NCI-H748 treated with DMSO at 0.1 percent for 48 hours (cell line): ENCODE measurements at places on chromosomes 2 and 18.

DNA sequence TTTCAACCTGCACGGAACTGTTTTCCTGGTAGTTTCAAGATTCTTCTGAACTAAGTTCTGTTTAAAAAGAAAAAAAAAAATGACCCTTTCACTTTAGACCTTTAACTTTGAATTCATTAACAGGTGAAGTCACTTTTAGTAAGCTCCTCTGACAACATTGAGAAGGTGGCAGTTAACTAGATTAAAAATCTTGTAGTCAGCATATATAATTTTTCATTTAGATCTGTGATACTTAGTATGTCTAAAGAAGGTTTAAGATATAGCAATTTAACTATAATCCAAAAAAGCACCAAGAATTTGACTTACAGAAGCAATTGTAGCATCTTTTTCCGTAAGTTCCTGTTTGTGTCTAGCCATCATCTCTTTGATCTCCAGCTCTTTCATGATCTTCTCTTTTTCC is 45.4 kb downstream of the SLC66A3 start:
- no peak for DNase-seq

DNA sequence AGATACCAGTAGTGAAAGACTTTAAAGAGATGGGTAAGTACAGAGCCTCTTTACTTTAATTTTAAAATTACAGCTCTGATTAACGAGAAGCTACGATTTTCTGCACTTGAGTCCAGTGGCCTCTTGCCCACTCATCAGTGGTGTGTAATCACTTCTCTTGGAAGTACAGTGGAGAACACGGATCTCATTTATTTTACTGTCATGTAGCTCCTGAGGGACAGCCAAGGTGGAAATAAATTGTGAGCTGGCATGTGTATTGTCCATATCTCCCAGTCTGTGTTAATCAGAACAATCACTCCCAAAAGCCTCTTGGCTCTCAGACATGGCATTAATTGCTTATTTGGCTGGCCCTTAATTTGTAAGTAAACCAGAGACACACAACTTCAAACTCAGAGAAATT is 69.4 kb downstream of the LOXHD1 start:
- no peak for DNase-seq

DNA sequence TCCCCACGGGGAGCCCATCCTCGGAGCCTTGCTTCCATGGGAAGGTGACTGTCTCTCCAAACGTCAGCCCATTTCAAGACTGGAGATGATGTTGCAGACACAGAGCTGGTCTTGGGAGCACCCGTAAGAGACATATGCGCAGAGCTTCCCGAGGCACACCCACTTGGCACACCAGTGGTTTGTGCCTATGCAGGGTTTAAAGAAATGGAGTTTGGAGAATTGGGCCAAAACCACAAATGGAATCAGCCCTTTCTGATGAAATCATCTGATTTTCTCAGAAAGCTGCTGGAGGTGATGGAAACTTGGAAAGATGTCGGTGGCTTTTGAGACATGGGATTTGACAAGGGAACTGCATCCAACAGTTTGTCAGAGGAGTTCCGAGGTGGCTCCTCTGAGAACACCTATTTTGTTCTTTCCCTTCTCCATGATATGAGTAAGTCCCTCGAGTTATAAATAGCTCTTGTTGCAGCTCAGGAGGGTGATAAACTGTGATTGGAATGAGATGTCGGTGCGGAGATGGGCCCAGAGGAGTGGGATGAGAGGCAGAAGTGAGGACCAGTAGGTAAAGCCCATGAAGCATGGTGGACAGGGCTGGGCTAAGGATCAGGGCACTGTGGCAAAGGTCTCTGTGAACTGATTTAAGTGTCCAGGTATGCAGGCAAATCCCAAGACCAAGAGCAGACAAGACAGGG is 225.7 kb downstream of the ACKR3 start:
- DNase-seq: no peak

DNA sequence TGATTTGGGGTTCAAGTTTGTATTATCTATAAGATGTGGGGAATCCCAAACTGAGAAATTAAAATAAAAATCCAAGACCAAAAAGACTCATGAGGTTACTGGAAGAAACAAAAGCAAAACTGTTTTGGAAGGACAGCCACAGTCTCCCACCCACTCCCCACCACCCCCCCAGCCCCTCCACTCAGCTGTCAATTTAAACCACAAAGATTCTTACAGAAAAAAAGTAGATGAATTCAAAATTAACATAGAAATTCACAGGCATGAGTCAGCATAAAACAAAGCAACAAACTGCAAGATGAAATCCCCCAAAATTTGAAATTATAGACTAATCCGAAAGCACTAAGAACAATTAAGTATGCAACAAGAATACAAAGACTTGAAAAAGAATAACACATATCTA is 12.1 kb downstream of the MAP4K3 start:
- DNase-seq: no peak

GRCh38 chr18:24051031-24051947 is 36.7 kb downstream of the TTC39C start:
- DNase-seq: no peak

- no peak for DNase-seq
Observed at GRCh38 chr2:29607038-29607420, 314.4 kb downstream of the ALK start.

- no peak for DNase-seq
Observed at GRCh38 chr2:26235089-26235488, 9.3 kb downstream of the HADHA start.

GRCh38 chr2:32355976-32356680 is 695 bp upstream of the BIRC6 start:
- no peak for DNase-seq

- no peak for DNase-seq
Observed at GRCh38 chr2:37558623-37559022, 112.8 kb downstream of the CDC42EP3 start.

- DNase-seq: no peak
Observed at GRCh38 chr2:158828378-158829164, 33.5 kb downstream of the DAPL1 start.

DNA sequence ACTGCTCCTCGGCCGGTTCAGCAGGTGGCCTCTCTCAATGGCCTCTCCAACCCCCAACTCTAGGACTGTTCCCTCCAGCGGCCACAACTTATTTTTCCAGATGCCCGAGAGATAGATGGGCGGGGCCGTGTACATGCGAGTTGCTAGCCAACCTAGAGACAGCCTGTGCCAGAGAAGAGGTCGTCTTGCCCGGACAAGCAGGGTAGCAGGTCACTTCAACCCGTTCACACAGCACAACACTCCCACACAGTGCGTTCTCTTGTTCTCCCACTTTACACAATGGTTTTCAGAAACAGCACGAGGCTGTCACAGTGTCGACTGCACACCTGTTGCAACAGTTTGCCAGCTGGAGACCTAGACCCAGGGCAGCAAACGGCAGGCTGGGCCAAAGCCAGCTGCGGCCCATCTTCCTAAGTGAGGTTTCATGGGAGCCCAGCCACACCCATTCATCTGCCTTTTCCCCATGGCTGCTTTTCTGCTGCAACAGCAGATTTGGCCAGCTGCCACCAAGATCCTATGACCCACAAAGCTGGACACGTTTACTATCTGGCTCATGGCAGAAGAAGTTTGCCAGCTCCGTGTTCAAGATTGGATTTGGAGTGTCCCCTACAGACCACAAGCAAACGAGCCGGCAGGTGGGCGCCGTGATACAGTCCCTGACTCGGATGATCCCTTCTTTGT is 7.3 kb upstream of the PRLH start:
- peak; percentile 69 for DNase-seq

DNA sequence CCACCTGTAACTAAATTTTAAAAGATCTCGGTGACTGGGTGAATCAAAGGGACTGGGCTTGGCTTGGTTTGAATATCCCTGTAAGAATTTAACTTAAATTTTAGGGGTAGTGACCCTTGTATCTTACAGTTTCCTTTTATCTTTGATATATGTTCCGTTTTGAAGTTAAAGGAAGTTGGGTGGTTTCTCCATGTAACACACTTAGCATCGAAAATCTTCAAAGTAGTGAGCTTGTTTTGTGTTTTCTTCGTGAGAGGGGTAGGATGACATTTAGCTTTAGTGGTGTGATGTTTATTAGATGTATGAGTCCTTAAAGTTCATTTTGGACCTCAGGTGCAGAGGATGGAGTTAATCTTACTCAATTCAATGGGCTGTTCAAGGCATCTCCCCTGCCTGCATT is 1.6 kb downstream of the WDR7 start:
- no peak for DNase-seq

DNA sequence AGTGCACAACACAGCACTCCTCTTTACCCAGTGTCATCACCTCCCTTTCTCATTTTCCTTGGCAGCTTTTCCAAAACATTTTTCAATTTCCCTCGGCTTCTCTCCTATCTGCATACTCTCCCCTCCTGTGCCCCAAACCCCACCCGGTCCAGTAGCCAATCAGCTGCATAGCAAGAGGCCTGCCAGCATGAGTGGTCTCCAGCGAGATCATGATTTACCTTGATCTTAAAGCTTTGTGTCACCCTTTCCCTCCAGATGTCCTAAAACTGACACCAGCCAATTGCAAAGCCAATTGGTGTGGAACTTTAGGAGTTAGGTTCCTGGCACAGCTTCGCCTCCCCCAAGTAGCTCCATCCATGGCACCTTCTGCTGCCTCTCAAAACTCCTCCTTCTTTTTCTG is 45.2 kb upstream of the SH3RF3 start:
- no peak for DNase-seq

- DNase-seq: no peak
Observed at GRCh38 chr2:231286964-231287363, 88.5 kb downstream of the ARMC9 start.

DNA sequence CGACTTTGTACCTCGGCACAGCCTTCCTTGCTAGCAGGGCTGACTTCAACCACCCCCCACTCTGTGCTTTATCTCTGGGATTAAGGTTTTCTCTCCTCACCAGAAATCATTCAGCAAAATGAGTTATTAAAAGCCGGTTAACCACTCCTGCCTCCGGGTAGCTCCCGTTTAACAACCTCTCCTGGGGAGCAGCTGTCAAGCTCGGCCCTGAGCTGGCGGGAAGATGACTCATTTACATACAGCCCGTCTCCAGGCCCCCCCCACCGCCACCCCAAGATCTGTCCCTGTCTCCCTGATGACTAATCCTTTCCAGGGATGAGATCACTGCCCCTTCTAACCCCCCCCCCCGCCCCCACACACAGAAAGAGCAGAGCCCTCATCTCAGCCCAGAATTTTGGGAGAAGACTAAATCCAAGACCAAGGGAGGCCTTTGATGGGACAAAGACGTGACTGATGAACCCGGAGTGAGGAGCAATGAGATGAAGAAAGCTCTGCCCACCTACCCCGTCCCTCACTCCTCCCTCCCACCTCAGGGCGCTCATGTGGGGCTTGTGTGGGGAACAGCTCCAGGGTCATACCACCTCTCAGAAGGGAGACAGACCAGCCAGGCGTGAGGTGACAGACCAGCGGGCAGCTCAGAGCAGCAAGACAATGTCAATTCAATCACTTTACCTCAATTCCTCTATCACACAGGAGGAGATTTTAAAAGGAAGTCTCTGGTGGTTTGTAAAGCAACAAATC is 131.4 kb downstream of the MSH2 start:
- no peak for DNase-seq

DNA sequence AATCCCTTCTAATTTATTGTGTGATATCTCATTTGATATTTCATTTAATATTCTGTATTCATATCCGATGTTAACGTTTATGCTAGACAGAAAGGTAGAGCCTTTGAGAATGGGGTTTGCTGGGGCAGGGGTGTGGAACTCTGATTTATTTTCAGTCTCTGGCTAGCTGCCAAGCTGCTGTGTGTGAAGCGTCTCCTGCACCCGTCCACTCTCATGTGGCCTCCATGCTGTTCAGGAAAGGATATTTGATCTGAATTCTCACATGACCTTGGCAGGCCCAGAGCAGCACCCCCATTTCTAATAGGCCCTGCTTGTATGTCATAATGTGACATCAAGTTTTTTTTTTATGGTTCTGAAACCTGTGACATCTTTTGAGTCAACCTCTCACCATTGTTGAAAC is 1.6 kb downstream of the IL1R1 start:
- no peak for DNase-seq

DNA sequence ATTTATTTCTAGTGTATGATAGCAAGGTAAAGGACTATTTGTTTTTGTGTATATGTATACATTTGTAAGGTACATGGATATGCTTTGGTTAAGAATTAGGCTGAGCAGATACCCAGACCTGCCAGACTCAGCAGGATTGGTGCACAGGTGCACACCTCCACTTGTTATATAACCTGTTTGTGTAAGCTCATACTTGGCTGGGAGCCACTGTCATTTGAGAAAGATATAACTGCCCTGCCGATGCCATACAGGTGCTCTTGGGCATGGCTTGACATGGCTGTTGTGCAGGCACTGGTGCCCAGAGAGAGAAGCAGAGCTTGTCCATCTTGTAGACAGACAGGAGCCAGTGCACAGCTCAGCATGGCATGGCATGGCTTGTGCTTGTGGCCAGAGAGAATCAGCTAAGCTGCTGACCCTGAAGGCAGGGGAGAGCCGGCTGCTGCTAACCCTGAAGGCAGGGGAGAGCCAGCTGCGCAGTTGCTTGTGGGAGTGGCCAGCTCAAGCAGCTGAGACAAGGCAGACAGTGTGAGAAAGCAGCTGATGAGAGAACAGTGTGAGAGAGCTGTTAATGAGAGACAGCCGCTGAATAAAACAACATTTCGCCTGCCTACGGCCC is 136.5 kb downstream of the RNF144A start:
- peak; percentile 84 for DNase-seq

- DNase-seq: no peak
Observed at GRCh38 chr2:219957820-219958219, 330.4 kb downstream of the SLC4A3 start.

DNA sequence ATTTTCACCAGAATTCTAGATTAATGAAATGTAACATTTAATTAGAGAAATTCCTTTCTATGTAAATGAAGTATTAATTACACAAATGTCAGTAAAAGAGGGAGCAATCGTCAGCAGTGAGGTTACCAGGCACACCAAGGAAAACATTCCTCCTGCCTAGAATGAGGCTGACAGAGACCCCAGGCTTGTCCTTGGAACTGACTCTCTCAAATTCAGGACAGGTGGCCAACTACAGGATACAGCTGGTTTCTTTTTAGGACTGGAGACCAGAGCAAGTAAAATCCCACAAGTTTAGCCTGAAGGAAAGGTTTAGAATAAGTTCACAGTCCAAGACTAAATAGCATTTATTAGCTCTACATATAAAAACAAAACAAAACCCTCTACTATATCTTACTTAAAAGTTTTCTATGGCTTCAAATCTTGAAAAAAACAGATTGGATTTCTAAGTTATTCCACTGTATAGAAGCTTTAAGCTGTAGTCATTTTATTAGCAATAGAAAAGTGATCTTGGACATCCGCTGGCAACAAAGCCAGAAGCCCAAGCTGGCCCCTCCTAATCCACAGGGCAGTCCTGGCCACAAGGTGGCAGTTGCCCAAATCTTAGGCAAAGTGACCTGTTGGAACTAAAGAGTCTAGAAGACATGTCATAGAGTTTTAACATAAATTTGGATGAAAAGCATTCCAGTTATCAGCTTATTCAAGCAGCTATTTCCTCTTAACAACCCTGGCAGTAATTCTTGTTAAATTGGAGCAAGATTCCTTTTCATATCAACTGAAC is 81.0 kb downstream of the SP3 start:
- no peak for DNase-seq

GRCh38 chr2:81395746-81396145 is 1091.2 kb upstream of the LRRTM1 start:
- no peak for DNase-seq
